Suprapubic skin (tissue), 4 donors: ENCODE measurements at places on chromosomes 2 and 18. TPM values are rescaled to one million over a fixed set of nuclear protein-coding genes. Genes with fewer than 3 reads are reported as not detected.

Gene RAX
- 0.18 TPM for total RNA-seq

Gene CAPN13
- total RNA-seq, result 0.26 TPM

DNA sequence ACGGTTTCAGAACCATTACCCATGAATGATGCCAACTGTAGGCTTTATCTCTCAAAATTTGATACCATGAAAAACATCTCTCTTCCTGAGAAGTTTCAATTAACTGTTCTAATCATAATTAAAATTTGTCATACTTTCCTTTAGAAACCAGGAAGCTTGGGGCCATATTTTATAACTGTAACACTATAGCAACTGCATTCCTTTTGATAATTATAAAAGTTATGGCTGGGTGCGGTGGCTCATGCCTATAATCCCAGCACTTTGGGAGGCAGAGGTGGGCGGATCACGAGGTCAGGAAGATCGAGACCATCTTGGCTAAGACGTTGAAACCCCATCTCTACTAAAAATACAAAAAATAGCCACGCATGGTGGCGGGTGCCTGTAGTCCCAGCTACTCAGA is 70.6 kb downstream of the DNAH7 start:
- no peak for DNase-seq

- no peak for DNase-seq
These were observed 4.8 kb upstream of the PARD6G start for GRCh38 chr18:80252136-80252535.

DNA sequence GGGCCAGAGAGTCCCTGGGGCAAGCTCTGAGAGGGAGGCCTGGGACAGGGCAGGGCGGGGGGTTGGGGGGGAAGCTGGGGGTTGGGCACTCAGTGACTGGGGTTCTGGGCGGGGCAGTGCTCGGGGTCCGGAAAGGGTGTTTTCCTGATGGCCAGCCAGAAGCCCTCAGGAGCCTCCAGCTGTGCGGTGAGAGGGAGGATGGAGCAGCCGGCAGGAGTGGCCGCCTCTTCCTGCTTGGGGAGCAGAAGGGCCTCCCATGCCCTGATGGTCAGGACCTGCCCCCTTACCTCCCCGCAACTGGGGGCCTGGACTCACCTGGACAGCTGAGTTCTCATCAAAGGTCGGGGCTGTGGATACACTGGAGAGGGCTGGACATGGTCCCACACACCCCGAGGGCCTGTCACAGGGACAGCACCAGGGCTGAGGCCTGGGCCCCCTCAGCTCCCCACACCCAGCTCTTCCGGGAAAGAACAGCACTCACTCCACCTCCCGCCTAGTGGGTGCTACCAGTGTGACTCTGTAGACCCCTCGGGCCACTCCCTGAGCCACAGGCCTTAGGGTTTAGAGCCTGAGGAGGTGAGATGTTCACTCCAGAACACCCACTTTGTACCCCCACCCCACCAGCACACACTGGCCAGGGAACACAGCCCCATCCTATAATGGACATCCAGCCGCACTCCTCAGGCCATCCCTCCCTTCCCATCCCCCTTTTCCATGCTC is 6.7 kb downstream of the SFTPB start:
- DNase-seq, result no peak
